ENCODE measurements at places on chromosomes 13 and 19.
A peak's percentile ranks its signal among the peaks of the same experiment; 100 is the strongest.

DNA sequence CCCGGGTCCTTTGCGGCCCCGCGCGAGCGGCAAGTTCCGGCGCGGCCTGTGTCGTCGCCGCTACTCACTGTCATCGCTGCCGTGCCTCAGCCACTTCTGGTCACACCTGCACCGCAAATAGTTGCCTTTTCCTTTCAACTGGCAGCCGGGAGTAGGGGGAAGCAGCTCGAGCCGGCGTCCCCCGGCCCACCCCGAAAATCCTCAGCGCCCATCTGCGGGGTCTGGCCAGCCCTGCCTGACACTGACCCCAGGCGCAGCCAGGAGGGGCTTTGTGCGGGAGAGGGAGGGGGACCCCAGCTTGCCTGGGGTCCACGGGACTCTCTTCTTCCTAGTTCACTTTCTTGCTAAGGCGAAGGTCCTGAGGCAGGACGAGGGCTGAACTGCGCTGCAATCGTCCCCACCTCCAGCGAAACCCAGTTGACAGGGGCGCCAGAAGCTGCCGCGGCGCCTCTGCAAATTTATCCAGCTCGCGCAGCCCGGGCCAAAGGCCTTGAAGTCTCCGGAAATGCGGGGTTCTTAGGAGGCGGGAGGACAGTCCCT lies 1.7 kb downstream of the PDX1 start:
- DNase-seq = no peak

DNA sequence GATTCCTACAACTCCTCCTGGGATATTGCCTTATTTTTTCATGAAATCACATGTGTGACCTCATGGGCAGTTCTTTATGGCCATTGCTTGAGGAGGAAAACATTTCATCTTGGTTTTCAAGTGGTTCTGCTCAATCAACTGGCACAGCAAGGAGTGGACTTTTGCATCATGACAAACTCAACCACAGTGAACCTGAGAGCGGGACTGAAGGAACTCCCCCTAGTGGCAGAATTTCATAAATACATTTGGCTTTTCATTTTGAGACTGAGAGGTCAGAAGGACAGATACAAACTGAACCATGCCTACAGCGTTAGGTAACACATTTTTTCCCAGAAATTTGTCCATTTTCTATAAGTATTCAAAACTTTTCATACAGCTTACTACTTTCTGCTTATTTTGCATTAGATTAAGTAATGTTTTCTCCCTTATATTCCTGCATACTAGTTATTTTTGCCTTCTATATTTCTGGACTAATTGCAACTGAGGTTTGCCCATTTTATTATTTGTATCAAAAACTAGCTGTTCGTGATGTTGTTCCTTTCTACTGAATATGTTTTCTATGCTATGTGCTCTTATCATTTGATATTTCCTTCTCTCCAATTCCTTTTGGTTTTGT lies 13.4 kb upstream of the SIGLEC12 start:
- DNase-seq = peak; percentile 16

GRCh38 chr13:36685927-36686326 lies 12.1 kb downstream of the SERTM1 start:
- no peak for DNase-seq

DNA sequence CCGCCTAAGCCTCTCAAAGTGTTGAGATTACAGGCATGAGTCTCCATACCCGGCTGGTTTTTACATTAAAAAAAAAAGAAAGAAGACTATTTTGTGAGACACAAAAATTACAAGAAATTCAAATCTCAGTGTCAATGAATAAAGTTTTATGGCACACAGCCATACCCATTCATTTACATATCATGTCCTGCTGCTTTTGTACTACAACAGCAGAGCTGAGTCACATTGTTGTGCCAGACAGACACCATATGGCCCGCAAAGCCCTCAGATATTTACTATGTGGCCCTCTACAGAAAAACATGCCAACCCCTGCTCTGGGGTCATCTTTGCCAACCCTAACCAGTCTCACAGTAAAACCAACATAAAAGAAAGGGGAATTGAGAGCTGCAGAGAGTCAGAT lies 5.3 kb downstream of the SMIM7 start:
- no peak for DNase-seq

DNA sequence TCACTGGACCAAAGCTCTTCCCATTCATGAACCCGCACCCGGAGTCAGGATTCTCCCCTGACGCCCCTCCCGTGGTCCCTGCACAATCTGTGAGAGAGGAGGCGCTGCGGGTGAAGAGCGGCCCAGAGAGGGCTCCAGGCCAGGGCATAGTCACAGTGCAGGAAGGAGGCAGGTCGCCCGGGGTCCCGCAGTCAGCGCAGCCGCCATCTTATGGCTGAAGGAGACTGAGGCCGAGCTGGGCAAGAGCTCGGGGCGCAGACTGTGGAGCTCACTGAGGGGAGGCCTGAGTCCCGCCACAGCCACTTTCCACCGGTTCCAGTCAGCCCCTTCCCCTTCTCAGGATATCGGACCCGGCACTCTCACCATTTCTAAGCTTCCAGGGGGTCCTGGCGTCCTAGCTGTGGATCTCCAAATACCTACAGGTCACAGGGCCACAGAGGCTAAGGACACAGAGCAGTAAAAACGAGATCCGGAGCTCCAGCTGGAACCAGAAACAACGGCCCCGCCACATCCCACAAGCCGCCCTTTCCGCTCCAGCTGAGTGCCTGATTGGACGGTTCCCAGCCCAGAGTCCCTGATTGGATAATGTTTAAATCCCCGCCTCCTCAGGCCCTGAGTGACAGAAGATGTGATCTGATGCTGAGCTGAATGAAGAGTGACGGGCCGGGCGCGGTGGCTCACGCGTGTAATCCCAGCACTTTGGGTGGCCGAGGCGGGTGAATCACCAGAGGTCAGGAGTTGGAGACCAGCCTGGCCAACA lies at the start of gene ZNF99:
TSS of gene ZNF99 (minus strand) at position 501 of the 760 bp plus-strand sequence. CDS start at position 366, 135 bp downstream.
- peak; percentile 41 for DNase-seq
